T-helper 17 cell (primary cell): ENCODE measurements at places on chromosomes 12 and 14. TPM values are rescaled to one million over a fixed set of nuclear protein-coding genes. Genes with fewer than 3 reads are reported as not detected.

The PRB2 gene
- total RNA-seq: not detected

The TAS2R9 gene
- total RNA-seq: not detected

The TAS2R13 gene
- 1.2 TPM for total RNA-seq

The ERP27 gene
- total RNA-seq: 9.9 TPM

The KRT83 gene
- not detected for total RNA-seq

The SYCP3 gene
- total RNA-seq: 0.47 TPM

The CLEC4A gene
- 2.7 TPM for total RNA-seq

The SMIM41 gene
- not detected for total RNA-seq

The TRHDE gene
- not detected for total RNA-seq

The RNASE4 gene
- 0.63 TPM for total RNA-seq

The SLC2A14 gene
- total RNA-seq: 6.4 TPM

The OAS1 gene
- total RNA-seq: 16.0 TPM

The CAPZA3 gene
- total RNA-seq: not detected

The KLRB1 gene
- 182 TPM for total RNA-seq

The VRTN gene
- total RNA-seq: not detected

The SUOX gene
- total RNA-seq: 2.2 TPM

The SAMD4A gene
- total RNA-seq: 6.5 TPM

The SPTLC2 gene
- total RNA-seq: 22.3 TPM

The SSPN gene
- total RNA-seq: not detected

The SERPINA9 gene
- not detected for total RNA-seq

The BCL11B gene
- 167 TPM for total RNA-seq

The DAD1 gene
- total RNA-seq: 96.0 TPM

The CBLN3 gene
- 6.0 TPM for total RNA-seq

The FAM186B gene
- total RNA-seq: 0.37 TPM

The LYZ gene
- 66.3 TPM for total RNA-seq

The CACNA1C gene
- total RNA-seq: 0.02 TPM

The A2M gene
- total RNA-seq: not detected

The OR6C2 gene
- total RNA-seq: not detected

The MSI1 gene
- total RNA-seq: not detected

The ADGRD1 gene
- total RNA-seq: not detected

The NUMB gene
- 38.8 TPM for total RNA-seq

The GDF3 gene
- total RNA-seq: not detected

The SDR9C7 gene
- total RNA-seq: not detected

The C14orf132 gene
- 2.8 TPM for total RNA-seq

The ABCD2 gene
- 7.5 TPM for total RNA-seq

The PDE3A gene
- total RNA-seq: 2.8 TPM

The DDIT3 gene
- 115 TPM for total RNA-seq

The SLC7A8 gene
- 2.0 TPM for total RNA-seq

The LRRC43 gene
- not detected for total RNA-seq

The MGP gene
- 1.7 TPM for total RNA-seq

The FRMD6 gene
- total RNA-seq: 0.65 TPM

The CIROP gene
- total RNA-seq: not detected

The AJUBA gene
- 1.5 TPM for total RNA-seq

The KRT82 gene
- total RNA-seq: not detected

The C12orf54 gene
- not detected for total RNA-seq

The CD63 gene
- total RNA-seq: 83.9 TPM

The B4GALNT3 gene
- total RNA-seq: 1.7 TPM

The AACS gene
- total RNA-seq: 9.4 TPM

The FAM181A gene
- not detected for total RNA-seq

The SERPINA4 gene
- total RNA-seq: not detected

The RERGL gene
- total RNA-seq: not detected

The IGF1 gene
- total RNA-seq: not detected

The RERG gene
- total RNA-seq: not detected

The CDKN3 gene
- total RNA-seq: 1.5 TPM

The PTCSC3 gene
- not detected for total RNA-seq

The CAND1 gene
- 96.8 TPM for total RNA-seq

The APOLD1 gene
- total RNA-seq: 5.1 TPM

The CLEC12A gene
- 4.6 TPM for total RNA-seq

The ADAMTS20 gene
- total RNA-seq: not detected

The C1RL gene
- 27.2 TPM for total RNA-seq
